ENCODE measurements at places on chromosomes 16 and 17.

DNA sequence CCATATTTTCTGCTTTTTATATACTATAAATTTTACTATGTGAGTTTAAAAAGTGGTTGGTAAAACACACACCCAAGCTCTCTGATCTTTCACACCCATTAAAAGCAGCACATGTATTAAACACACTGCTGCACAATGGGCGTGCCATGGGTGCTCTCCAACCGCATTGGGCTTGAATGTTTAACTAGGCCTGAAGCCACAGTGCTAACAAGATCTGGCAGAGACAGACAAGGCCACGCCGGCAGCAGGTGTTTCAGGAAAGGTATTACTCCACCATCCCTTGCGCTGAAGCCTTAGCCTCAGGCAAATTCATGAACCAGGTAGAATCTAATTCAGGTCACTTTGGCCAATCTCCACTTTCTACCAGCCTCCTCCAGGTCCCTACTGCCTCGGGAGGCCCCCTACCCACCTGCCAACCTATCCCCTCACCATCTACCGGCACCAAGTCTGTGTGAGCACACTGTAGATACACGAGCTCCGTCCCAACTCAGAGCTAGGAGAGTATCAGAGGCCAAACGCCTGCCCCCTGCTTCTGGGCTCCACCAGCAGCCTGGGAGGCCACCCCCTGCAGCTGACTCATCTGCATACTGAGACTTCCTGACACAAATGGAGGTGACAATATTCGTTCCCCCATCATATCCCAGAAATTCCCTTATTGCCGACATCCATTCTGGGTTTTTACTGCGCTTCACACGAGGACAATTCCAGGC is 95.0 kb downstream of the ADCY9 start:
- no peak for DNase-seq

- DNase-seq = no peak
Measured at GRCh38 chr16:77330332-77331042, 104.3 kb downstream of the ADAMTS18 start.

DNA sequence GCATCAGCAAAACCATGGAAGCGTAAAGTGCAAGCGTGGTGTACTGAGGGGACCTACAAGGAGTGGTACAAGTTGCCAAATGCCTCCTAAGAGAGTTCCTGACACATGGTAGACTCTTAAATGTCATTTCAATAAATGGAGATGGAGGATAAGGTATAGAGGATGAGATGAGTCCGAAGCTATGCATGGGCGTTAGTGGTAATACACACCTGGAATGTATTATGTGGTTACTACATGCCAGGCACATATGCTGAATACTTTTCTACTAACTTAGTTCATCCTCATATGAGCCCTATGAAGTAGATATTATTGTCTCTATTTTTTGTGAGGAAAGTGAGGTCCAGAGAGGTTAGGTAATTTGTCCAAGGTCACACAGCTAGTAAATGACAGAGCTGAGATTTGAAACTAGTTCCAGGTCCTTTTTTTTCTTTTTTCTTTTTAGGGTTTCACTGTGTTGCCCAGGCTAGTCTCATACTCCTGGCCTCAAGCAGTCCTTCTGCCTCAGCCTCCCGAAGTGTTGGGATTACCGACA is 15.5 kb downstream of the YPEL2 start:
- no peak for DNase-seq

DNA sequence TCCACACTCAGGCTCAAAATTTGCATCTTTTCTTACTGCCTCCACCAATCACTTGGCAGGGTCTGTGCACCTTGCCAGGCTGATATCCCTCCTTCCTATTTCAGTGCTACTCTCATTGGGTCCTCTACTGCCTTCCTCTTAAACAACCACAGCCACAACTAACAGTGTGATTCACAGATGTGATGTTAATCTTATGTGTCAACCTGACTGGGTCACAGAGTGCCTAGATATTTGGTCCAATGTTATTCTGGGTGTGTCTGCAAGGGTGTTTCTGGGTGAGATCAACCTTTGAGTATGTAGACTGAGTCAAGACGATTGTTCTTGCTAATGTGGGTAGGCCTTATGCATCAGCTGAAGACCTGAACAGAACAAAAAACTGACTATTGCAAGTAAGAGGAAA is 51.3 kb upstream of the IRX6 start:
- no peak for DNase-seq

- no peak for DNase-seq
Measured at GRCh38 chr16:10405386-10405939, 19.6 kb downstream of the ATF7IP2 start.

GRCh38 chr16:35637683-35638082 is 2178.3 kb downstream of the TP53TG3F start:
- no peak for DNase-seq

- no peak for DNase-seq
Measured at GRCh38 chr17:36001110-36001771, at the start of gene CCL15. TSS of gene CCL15 (minus strand) at chr17:36001553. CDS start at chr17:36001492, 61 bp downstream.

DNA sequence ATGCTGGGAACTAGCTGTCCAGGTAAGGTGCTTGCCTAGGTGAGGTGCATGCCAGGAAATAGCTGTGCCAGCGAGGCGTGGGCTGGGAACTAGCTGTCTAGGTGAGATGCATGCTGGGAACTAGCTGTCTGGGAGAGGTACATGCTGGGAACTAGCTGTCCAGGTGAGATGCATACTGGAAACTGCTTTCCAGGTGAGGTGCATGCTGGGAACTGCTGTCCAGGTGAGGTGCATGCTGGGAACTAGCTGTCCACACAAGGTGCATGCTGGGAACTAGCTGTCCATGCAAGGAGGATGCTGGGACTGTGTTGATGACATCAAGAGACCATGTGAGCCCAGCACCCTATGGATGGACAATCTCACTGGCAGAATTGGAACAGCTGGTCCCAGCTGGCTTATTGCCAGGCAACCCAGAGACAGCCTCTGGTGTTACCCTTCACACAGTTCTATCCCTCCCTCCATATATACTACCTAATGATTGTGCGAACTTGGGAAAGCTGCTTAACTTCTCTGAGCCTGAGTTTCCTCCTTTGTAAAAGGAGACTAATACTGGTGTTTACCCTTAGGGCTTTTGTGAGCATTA is 479.9 kb upstream of the RBFOX1 start:
- DNase-seq = no peak

DNA sequence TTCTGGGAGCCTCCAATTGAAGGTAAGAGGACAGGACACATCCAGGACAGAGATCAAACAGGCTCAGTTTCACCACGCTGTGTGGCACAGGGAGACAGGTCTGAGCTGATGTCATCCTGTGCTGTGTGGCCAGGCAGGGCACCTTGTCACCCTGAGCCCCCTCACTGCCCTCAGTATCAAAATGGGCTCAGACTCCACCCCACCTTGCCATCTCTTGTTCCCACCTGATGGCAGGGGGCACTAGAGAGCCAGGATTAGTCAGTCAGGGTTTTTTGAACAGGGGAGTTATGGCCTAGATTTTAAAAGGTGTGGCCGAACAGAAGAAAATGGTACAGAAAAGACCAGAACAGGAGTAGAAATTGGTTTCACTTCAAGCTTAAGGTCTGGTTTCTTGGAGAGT is 2.6 kb downstream of the KAT2A start:
- no peak for DNase-seq

DNA sequence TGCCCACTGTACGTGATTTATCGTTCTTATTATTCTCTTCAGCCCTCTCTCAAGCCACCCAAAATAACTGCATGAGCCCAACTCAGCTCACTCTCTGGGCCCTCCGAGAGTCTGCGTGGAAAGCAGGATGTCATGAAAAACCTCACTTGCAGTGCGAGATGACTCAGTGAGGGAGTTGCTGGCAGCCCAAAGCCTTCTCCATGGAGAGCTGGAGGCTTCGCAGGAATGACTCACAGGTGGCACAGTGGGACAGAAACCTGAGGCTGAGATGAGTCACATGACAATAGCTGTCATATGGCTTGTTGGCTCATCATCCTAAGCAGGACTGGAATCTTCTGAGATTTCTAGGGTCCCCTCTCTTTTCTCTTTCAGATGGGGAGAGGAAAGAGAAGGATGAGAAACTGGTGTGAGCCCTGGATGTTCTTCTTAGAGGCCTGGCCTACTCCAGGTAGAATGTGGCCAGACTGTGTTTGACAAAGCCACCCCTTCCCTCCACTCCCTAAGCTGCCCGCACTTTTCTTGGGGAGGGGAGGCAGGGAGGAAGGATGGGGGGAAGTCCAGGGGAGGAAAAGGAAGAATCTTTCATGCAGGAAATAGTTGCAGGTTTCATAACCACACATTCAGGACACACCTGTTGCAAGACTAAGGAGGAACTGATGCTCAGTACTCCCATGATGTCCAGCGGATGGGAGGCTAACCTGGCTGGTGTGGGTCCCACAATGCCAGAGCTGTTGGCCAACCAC is 160.6 kb upstream of the RPL38 start:
- no peak for DNase-seq

- no peak for DNase-seq
Measured at GRCh38 chr17:48570325-48571023, 7.7 kb downstream of the HOXB4 start.

DNA sequence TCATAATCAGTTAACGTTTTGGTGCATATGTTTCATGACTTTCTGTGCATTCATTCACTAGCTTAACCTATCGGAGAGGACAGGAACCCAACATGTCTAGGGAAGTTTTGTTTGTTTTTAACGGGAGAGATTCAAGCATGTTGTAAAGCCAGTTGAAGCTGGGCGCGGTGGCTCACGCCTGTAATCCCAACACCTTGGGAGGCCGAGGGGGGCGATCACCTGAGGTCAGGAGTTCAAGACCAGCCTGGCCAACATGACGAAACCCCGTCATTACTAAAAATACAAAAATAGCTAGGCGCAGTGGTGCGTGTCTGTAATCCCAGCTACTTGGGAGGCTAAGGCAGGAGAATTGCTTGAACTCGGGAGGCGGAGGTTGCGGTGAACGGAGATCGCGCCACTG is 1.4 kb upstream of the TNRC6A start:
- no peak for DNase-seq

DNA sequence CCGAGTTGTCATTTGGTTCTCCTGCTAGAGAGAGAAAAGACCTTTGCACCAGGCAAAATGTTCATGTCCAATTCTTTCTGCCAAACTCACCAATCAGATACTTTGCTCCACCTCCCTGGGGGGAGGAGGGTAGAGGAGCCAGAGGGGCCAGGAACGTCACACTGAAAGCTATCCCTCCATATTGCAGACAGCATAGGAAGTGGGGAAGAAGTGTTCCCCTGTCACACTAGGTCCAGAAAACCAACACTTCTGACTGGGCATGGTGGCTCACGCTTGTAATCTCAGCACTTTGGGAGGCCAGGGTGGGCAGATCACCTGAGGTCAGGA is 9.5 kb downstream of the HSD17B2 start:
- DNase-seq = no peak

DNA sequence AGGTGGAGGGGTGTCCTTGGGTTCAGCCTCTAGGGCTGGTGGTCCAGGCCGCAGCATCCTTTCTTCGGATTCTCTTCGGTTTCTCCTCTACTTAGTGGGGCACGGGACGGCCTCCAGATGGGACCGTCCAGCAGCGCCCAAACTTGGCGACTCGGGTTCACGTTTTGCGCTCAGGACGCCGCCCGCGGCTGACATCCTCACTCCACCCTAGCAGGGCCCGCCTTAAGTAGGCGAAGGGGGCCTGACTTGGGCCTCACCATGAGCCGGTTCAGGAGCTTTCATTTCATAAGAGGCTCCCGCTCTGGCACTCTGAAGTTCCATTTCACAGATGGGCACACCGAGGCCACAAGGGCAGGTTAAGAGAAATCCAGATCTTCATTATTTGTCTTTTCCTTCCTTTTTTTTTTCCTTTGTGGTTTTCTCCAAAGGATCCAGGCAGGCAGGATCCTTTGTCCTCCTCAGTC is 141.2 kb downstream of the SEC14L1 start:
- DNase-seq = no peak

Data from NCI-H2227 treated with DMSO at 0.1 percent for 48 hours (cell line).